ENCODE measurements at places on chromosomes 11 and 22.

GRCh38 chr11:135033540-135033939, 621.5 kb upstream of the B3GAT1 start:
- H3K27me3 ChIP-seq: no peaks in the 10 kb centered on the region
- no peak overlapping the region for H3K4me3 ChIP-seq
- H3K27ac ChIP-seq: no peak overlapping the region
- no peaks in the 10 kb centered on the region for H3K36me3 ChIP-seq
- no peaks in the 10 kb centered on the region for H3K4me1 ChIP-seq

GRCh38 chr11:36419791-36420424, 90.2 kb downstream of the TRAF6 start:
- DNase-seq: no peak
- H3K27ac ChIP-seq: no peak overlapping the region
- H3K4me3 ChIP-seq: no peak overlapping the region

GRCh38 chr11:11965192-11965591, 43.2 kb downstream of the DKK3 start:
- no peaks in the 10 kb centered on the region for H3K27me3 ChIP-seq
- peaks cover 1% of the 10 kb centered on the region for H3K4me1 ChIP-seq
- H3K4me3 ChIP-seq: no peak overlapping the region
- peak overlapping the region; percentile 5 for H3K27ac ChIP-seq

DNA sequence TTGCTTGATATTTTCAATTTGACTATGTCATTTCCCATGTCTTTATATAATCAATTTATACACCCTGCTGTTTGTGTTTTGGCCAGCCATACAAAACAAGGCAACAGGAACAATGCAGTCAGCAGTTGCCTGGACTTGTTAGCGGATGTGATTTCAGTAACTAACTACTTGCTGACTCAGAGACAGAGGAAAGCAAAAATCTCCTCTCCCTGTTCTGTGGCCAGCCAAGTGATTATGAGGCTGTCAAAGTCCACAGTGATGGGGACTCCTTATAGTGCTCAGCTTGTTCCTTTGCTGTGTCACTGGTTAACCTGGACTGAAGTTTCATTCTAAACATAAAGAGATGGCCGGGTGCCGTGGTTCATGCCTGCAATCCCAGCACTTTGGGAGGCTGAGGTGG, 32.6 kb upstream of the APLP2 start:
- DNase-seq: peak; percentile 78
- H3K27me3 ChIP-seq: no peaks in the 10 kb centered on the region
- H3K4me1 ChIP-seq: peaks cover 33% of the 10 kb centered on the region
- no peak overlapping the region for H3K4me3 ChIP-seq
- no peaks in the 10 kb centered on the region for H3K36me3 ChIP-seq
- no peak overlapping the region for H3K27ac ChIP-seq

DNA sequence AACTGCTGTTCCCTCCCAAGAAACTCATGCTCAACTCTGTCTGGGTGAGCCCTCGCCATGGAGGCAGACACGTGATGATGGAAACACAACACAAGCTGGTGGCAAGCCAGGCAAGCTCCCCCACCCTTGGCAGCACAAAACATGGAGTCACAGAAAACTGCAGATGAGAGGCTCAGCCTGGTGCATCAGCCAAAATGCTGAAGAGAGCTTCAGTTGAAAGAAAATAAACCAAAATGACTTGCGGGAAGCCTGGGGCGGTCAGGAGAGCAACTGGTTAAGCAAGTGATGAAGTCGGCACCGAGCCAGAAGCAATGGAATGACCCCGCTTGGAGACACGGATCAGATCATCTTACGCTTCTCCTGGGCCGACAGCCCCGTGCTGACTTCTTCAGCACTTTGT, 68.3 kb downstream of the C11orf58 start:
- H3K27ac ChIP-seq: no peak overlapping the region
- H3K4me1 ChIP-seq: no peaks in the 10 kb centered on the region
- no peak overlapping the region for H3K4me3 ChIP-seq
- H3K27me3 ChIP-seq: no peaks in the 10 kb centered on the region
- H3K36me3 ChIP-seq: peaks cover 5% of the 10 kb centered on the region

DNA sequence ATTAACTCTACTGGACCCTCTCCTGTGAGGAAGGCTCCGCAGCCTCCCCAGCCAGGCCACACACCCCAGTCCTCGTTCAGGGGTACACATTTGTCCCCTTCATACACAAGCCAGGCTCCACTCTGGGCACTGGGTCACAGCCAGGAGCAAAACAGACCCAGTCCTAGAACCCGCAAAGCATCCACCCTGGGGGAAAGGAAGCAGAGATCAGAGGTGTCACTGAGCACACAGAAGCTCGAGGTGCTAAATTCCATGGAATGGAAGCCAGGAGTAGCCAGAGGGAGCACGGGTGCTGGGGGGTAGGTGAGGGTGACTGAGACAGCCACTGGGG, 43.6 kb upstream of the TH start:
- DNase-seq: no peak
- H3K4me3 ChIP-seq: no peak overlapping the region
- H3K27me3 ChIP-seq: no peaks in the 10 kb centered on the region
- H3K27ac ChIP-seq: peak overlapping the region; percentile 75
- H3K36me3 ChIP-seq: no peaks in the 10 kb centered on the region
- peaks cover 81% of the 10 kb centered on the region for H3K4me1 ChIP-seq

- no peak overlapping the region for H3K27ac ChIP-seq
- no peak overlapping the region for H3K4me3 ChIP-seq
- DNase-seq: no peak
- H3K27me3 ChIP-seq: no peaks in the 10 kb centered on the region
- no peaks in the 10 kb centered on the region for H3K36me3 ChIP-seq
These were observed 48.4 kb upstream of the WEE1 start for GRCh38 chr11:9525116-9525515.

DNA sequence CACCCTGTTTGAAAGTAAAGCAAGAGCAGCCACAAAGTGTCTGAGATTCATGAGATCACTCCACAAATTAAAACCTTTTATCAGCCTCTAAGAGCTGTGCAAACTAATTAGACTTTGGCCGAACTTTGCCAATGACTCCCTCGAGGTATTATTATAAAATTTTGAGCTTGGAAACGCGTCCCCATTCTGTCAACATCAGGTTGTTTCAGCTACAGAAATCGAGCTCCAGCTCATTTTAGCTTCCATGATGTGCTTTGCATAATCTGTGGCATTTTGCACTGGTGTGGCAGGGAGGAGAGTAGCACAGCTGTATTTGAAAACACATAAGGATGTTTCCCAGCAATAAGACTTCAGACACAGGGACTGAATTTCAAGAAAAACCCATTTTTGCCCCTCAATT, 872.2 kb downstream of the NTM start:
- no peak overlapping the region for H3K4me3 ChIP-seq
- H3K4me1 ChIP-seq: no peaks in the 10 kb centered on the region
- no peak for DNase-seq
- no peaks in the 10 kb centered on the region for H3K36me3 ChIP-seq

GRCh38 chr11:123062892-123063825, 1.2 kb upstream of the HSPA8 start:
- peak overlapping the region; percentile 70 for H3K4me3 ChIP-seq
- peaks cover 26% of the 10 kb centered on the region for H3K4me1 ChIP-seq
- H3K27ac ChIP-seq: peak overlapping the region; percentile 98
- peaks cover 12% of the 10 kb centered on the region for H3K36me3 ChIP-seq
- H3K27me3 ChIP-seq: no peaks in the 10 kb centered on the region

GRCh38 chr11:130510407-130511006, 62.1 kb downstream of the ADAMTS15 start:
- H3K36me3 ChIP-seq: no peaks in the 10 kb centered on the region
- no peak overlapping the region for H3K27ac ChIP-seq
- H3K4me3 ChIP-seq: no peak overlapping the region
- H3K4me1 ChIP-seq: no peaks in the 10 kb centered on the region
- DNase-seq: no peak
- H3K27me3 ChIP-seq: no peaks in the 10 kb centered on the region

GRCh38 chr11:37422511-37422910, 824.5 kb upstream of the RAG2 start:
- no peaks in the 10 kb centered on the region for H3K36me3 ChIP-seq
- no peak overlapping the region for H3K27ac ChIP-seq
- DNase-seq: no peak

Data from Caco-2 (cell line).